ENCODE measurements at places on chromosomes 11 and 22.

DNA sequence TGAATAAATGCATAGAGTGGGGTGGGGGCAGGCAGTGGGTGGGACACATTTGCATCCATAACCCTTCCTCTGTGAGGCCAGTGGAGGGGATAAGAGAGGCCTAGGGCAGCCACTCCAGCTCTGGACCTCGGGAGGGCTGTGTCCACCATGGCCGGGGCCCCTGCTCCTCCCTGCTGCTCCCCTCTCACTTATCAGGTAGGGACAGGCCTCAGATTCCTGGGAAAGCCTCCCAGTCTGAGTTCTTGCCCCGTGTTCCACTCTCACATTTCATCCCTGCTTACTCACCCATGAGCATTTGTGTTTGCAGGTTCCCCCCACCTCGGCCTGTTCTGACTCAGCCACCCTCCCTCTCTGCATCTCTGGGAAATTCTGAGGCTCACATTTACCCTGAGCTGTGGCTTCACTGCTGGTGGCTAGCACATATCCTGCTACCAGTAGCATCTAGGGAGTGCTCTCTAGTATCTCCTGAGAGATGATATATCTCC is 128.7 kb upstream of the TOP3B start:
- no peak for DNase-seq

- DNase-seq: peak; percentile 83
These were observed 13.9 kb downstream of the DAGLA start for GRCh38 chr11:61693922-61694601.

DNA sequence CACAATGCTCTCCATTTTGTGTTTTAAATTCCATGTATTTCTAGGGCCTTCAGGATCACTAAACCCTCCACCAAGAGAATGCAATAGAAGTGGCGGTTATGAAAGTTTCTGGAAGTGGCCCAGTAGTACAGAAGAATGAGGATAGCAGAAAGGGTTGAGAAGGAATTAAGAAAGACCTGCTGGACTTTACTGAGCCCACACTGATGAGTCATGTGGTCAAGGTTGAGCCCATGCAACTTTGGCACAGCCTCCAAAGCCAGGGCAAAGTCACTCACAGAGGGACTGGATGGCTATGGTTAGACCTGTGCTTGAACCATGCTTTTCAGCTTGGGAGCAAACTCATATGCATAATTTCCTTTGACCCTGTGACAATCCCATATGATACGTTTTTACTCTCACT is 102.9 kb upstream of the PLET1 start:
- no peak for DNase-seq

DNA sequence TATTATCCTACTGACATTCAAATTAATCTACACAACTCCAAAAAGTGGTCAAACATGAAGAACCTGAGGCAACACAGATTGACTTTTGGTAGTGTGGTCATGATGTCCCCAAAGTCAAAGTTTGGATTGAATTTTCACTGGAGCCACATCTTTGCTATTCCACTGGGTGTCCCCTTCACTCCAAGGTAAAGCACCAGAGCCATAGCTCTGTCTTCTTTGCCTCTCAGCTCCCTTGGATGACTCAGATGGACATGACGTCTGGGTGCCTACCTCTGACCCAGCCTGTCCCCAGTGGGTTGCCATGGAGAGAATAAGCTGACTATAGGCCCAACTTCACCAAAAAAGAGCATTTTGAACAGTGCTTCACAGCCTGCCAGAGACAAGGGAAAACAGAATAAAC is 57.4 kb upstream of the ARHGAP42 start:
- DNase-seq: no peak

DNA sequence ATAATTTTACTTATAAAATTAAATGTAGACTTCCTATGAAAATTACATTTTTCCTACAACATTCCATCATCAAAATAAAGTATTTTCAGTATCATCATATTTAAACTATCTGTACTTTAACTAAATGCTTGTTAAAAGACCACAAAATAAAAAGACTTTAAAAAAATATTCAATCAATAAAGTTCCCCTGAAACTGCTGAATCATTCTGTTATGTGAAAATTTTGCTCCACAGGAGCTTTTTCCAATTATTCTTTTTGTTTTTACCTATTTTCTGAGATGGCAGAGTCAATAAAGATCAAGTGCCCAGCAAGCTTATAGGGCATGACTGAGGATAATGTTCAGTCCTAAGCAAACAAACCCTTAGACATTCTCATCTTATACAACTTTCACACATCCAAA is 27.3 kb downstream of the ALKBH8 start:
- DNase-seq: no peak

GRCh38 chr11:12248330-12248729 is 129.0 kb upstream of the PARVA start:
- DNase-seq: peak; percentile 94

DNA sequence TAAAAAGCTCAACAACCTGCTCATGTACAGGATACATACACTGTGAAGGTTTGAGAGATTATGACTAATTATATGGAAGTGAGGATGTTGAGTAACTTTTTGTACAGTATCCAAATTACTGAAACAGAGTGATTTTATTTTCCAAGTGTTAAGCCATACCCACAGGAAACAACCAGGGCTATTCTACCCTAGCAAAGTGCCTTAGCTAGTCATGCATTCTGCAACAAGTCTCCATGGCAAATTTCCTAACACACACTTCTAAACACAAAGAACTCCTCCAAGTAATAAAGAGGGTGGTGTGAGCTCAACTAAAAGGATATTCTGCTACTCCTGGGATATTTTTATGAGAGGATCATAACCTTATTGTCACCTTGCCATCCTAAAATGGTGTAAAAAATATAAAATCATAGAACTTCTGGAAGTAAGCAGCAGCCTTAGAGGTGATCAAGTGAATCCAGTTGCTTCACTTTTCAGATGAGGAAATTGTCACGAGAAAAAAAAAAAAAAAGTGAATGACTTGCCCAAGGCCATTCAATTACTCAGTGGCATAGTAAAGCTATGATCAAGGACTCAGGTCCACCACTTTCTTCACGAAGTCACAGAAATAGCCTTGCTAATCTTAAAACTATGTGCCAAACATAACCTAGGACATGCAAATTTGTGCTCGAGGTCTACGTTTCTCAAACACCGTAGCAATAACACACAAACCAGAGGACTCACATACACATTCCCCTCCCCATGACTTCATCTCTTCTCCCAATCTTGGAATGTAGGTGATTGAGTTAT is 4.2 kb downstream of the LGR4 start:
- DNase-seq: peak; percentile 23

DNA sequence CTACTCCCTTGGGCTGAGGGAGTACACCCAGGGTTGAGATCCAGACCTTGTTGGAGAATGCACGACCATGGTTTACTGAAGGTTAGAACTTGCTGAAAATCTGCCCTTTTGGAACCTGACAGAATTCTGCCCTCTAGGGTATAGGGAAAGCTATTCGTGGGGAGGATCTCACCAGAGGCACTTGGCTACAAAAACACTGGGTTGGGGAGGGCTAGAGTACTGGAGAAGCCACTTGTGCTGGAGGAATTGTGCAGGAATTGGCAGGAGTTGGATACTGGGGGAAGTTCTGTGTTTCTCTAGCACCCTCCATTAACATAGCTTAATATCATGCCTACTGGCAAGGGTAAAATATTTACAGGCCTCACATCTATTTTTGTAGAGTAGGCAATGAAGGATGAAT is 55.8 kb downstream of the PPME1 start:
- no peak for DNase-seq

DNA sequence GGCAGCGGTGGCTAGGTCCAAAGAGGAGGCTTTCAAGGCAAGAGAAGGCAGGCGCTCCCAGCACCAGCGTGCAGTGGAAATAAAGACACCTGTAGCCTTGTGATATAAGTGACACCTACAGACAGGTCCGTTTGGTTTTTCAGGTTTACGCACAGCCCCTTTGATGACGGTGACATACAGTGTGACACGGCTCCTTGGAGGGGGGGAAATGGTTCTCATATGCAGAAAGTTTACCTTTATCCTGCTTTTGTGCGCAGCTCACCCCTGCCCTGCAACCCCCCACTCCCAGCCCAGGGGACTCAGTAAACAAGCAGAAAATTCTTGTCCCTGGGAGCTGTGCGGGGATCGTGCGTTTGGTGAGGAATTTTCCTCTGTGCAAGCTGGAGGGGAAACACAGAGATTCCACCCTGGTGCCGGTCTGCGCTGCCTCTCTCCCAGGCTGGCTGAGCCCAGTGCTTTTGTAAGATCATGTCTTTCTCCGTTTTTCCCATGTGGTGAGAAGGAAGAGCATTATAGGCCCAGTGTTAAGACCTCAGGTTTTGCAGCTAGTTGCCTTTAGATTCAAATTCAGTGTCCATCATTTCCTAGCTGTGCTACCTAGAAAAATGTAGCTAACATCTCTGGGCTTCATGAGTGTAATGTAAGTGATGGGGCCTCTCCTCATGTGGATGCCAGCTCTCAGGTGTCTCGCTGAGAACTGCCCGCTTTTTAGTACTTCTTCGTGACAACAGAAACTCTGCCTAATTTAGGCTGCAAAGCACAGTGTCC is at the start of gene ELF5:
Gene ELF5 (minus strand): TSS at position 113 of the 768 bp plus-strand sequence. CDS start 8,045 bp downstream, outside the sequence.
- DNase-seq: no peak

GRCh38 chr22:44344407-44344806 is 31.7 kb upstream of the SHISAL1 start:
- DNase-seq: no peak

DNA sequence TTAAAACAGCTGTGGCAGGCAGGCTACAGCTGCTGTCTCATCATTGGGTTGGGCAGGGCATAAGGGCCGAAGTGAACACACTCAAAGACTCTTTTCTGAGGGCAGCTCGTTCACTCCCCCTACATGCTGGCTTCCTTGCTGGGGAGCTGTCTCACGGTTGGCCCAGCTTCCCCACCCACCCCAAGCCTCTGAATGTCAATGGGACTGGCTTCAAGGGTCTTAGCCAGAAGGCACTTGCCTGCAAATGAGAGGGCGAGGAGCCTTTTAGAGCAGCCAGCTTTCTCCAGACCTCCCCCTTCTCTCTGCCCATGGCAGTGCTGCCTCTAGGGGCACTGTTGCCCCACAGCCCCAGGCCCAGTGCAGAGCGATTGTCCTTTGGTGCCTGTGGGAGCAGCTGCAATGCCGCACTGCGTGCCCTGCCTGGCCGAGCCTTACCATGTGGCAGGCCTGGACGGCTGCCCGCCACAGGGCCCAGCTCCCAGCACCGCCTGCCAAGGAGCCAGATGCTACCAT is 94.7 kb upstream of the RASSF10 start:
- DNase-seq: no peak

GRCh38 chr11:68441466-68442230 is 18.9 kb upstream of the PPP6R3 start:
- DNase-seq: peak; percentile 71
